ENCODE measurements at places on chromosomes 12 and 14.

GRCh38 chr12:25017336-25017735 is 68.4 kb upstream of the BCAT1 start:
- no peak for DNase-seq

GRCh38 chr14:51616724-51617409 is 34.8 kb upstream of the FRMD6 start:
- DNase-seq: no peak

DNA sequence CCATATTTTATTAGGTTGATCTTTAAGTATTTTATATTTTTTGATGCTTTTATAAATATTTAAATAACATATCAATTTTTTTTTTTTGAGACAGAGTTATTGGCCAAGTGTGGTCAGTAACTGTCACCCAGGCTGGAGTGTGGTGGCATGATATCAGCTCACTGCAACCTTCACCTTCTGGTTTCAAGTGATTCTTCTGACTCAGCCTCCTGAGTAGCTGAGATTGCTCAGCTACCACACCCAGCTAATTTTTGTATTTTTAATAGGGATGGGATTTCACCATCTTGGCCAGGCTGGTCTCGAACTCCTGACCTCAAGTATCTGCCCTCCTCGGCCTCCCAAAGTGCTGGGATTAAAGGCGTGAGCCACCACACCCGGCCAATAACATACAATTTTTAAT is 71.1 kb downstream of the FUT8 start:
- DNase-seq: no peak

GRCh38 chr12:42444192-42444943 is 118.4 kb downstream of the PPHLN1 start:
- no peak for DNase-seq

- no peak for DNase-seq
Observed at GRCh38 chr12:69844836-69845235, 19.8 kb downstream of the MYRFL start.

GRCh38 chr12:5022025-5022424 is 21.7 kb upstream of the KCNA5 start:
- no peak for DNase-seq

GRCh38 chr12:73361156-73361863 is 1089.1 kb downstream of the TRHDE start:
- no peak for DNase-seq

- DNase-seq: peak; percentile 21
Observed at GRCh38 chr14:23284654-23285529, 1.0 kb downstream of the HOMEZ start.

DNA sequence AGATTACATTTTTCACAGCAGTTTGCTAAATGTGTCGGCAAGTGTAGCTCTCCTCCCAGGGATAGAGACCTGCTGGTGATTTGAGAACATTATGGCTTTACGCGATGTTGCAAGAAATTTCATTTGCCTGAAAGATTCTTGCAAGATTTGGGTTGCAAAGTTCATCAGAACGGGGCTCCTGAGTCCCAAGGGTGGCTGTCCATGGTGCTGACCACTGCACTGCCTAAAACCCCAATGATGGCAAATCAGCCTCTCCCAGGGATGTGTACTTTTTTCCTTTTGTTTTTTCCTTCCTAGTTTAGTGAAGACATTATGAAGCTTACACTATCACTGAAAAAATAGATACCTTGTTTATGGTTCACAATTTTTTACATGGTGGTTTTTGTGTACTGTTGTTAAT is 85.4 kb downstream of the WSCD2 start:
- DNase-seq: peak; percentile 5

GRCh38 chr12:106302401-106303201 is at the start of gene TCP11L2:
TSS of gene TCP11L2 (plus strand) at chr12:106302733. CDS start at chr12:106311076, 8,343 bp downstream.
- peak; percentile 92 for DNase-seq

DNA sequence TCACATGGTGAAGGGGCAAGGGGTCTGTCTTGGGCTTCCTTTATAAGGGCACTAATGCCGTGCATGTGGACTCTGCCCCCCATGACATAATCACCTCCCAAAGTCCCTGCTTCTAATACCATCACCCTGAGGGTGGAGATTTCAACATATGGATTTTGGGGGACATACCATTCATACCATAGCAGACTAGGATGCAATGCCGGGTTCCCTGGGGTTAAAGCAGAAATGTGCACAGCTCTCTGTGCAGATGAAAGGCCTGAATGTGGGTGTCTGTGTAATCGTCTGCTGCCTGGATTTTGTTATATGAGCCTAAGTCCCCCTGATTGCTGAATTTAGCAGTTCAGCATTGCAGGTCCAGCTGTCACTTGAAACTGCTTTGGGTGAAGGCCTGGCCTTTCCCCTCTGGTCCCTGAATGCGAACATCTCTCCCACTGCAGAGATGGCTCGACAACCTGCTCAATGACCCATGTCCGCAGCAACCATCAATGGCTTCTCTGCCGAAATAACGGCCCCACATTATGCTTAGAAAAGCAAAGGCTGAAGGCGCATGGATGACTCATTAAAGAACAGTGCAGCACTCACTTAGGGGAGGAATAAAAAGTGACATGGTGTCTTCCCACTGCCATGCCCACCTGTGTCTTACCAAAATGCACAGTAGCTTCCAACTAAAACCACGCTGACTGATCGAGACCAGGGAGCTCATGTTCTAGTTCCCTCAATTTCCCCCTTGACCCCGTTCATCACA is 286.3 kb downstream of the DPF3 start:
- no peak for DNase-seq
